HEK293T (cell line): ENCODE measurements at places on chromosomes 12 and 14.

GRCh38 chr12:75938189-75938588, 93.4 kb downstream of the PHLDA1 start:
- no peak for DNase-seq

GRCh38 chr12:12505544-12506495, 56.8 kb downstream of the DUSP16 start:
- DNase-seq = no peak

- no peak for DNase-seq
Observed at GRCh38 chr12:75646329-75647210, 135.2 kb upstream of the KRR1 start.

GRCh38 chr14:22648506-22648905, 4.4 kb upstream of the OR6J1 start:
- no peak for DNase-seq

GRCh38 chr14:105414456-105415371, 4.9 kb upstream of the MTA1 start:
- peak; percentile 74 for DNase-seq
